ENCODE measurements at places on chromosomes 2 and 18. TPM values are rescaled to one million over a fixed set of nuclear protein-coding genes. Genes with fewer than 3 reads are reported as not detected.

PSD4 gene
- 46.6 TPM for total RNA-seq

COL5A2 gene
- total RNA-seq: 56.2 TPM

USP37 gene
- 11.6 TPM for total RNA-seq

HJURP gene
- 31.7 TPM for total RNA-seq

DNA sequence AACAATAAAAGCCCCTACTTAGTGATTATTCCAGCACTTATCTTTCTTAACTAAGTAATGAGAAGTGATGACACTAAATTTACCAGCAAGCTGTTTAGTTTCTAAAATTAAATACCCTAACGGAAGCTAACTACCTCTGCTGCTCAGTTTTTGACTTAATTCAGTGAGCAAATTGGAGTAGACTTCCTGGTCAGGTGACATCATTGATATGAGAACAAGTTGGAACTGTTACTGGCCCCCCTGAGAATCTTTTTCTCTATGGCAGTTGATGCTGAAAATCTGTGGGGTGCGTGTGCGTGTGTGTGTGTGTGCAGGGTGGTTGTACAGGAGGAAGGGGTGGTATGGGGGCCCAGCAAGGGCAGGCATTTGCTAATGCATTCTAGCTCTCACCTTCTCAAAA lies 35.5 kb upstream of the BMP10 start:
- DNase-seq: no peak

DNA sequence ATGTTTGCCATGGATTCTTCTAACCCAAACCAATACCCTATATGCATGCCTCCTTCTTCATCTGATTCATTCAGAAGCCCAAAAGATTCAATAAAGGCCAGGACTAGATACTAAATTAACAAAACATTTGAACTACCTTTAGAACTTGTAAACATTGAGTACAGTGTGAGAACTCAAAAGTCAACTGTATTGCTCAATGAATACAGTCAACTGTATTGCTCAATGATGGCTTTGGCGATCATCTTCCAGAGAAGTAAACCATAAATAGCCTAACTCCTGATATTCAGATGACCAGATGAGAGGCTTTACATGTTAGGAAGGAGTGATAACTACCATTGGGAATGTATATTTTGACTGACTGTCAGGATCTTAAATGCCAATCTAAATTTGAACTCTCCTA lies 206.5 kb upstream of the ITGA4 start:
- no peak for DNase-seq

DNA sequence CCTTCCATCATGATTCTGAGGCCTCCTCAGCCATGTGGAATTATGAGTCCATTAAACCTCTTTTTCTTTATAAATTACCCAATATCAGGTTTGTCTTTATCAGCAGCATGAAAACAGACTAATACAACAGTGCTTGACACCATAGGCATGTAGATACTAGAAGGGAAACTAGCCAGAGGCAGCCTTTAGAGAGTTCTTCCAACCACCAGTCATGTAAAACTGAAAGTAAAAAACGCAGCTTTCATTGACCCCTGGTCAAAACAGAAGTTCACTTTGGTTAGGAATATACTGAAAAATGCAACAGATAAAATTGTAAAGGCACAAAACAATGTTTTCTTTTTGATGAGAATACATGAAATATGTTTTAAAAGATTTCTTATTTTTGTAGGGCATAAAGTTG lies 122.8 kb upstream of the L3MBTL4 start:
- no peak for DNase-seq

DNA sequence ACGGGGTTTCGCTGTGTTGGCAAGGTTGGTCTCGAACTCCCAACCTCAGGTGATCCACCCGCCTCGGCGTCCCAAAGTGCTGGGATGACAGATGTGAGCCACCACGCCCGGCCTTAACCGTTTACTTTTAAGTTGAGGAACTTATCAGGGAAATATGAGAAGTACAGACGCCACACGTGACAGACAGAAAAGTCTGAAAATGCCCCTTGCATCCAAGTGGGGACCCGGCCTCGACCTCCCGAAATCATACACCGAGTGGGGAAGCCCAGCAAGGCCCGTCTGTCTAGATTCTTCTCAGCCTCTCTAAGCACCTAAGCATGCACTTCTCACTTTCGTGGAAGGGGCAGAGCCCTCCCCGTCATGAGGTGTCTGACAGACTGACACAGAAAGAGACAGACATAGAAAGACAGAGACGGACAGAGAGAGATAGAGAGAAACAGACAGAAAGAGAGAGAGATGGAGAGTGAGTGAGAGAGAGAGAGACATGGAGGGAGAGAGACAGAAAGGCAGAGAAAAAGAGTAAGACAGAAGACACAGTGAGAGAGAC lies 107.3 kb upstream of the ANKRD30BL start:
- DNase-seq: no peak

GRCh38 chr2:107669335-107669734 lies 157.4 kb upstream of the RGPD4 start:
- peak; percentile 27 for DNase-seq

DNA sequence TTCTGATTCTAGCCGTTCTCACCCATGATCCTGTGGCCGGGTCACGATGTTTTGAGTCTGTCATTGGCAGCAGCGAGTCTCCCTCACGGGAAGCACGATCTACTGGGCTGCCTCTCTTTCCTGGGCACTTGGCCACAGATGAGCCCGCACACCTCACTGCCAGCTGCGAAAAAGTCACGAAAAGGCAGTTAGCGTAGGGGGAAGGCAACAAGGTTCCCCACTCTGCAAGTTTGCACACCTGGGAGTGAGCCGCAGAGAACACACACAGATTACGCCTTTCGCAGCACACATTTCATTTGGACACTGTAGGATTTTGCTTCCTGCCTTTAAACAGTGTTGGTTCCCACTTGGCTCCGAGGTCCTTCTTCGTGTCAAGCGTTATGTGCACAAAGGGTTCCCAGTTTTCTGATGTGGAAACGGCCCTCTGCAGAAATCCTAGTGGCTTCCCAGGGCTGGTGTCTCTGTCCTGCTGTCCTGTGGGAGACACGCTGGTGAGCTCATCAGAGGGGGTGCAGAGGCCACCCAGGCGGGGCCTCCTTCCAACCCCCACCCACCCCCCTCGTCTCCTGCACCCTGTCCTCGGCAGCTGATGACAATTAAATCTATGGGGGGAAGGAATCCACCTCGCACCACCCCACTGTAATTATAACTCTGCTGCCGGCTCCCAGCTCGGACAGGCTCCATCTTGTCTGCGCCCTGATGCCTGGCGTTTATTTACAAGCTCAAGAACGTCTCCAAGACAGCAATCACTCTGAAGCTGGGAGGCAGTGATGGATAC lies 157.3 kb upstream of the SALL3 start:
- no peak for DNase-seq

DNA sequence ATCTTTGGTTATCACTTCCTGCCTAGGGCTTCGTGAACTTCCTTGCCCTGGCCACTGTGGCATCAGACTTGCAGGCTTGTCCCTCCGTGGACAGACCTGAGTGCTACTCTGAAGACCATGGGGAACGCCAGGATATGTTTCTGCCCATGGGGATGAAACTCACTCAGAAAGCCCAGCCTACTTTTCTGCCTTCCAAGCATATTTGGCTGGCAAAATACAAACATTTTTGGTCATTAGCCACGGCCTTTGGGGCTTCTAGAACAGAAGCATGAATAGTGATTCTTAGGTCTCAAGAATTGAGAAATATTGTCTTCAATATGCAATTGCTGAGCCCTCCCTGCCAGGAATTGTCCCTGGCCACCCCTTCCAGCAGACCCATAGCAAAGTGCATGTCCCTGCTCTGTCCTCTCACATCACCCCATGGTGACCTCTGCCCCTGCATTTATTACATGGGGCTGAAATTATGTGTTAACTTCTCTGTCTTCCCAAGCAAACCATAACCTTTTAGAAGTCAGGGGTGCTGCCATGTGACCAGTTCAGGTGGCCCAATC lies 152.4 kb downstream of the OSR1 start:
- no peak for DNase-seq

DNA sequence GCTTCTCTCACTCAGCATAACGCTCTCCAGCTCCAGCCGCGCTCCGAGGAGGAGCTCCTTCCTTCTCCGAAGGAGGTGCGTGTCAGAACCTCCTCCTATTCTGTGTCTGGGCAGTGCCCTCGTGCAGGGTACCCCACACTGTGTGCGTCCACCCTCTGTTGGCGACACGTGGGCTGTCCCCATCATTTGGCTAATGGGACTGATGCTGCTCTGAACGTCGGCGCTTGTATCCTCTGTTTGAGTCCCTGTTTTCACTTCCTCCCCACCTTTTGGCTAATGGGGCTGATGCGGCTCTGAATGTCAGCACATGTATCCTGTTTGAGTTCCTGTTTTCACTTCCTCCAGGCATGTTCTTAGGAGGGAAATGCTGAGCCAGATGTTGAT lies 22.2 kb downstream of the KCNG2 start:
- DNase-seq: no peak

GRCh38 chr2:60172801-60173200 lies 380.7 kb downstream of the BCL11A start:
- no peak for DNase-seq

GRCh38 chr2:9556121-9556743 lies 602 bp upstream of the ADAM17 start:
- peak; percentile 46 for DNase-seq

DNA sequence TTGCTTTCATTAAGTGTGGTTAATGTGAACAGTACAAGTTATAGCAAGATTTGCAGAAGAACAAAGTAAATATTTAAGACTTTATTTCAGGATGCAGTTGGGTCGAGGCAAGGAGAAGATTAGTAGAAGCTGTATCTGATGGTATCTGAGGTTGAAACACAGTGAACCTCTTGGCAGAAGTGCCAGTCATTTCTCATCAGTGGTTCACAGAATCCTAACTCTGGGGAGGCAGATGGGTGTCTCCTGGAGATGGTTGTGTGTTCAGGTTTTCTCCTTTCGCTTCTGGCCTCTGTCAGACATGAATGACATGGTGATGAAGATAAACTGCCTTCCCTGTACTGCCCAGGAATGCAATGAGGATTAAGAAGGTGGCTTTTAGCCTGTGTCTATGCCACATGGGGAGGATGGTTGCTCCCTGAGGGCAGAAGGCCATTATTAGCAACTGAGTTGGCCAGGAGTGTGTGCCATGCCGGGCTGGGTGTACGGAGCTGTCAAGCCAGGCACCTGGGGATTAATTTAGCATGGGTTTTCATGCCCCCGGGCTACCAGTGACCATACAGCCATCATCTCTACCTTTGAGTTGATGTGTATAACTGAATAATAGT lies 28.0 kb downstream of the MGAT5 start:
- DNase-seq: no peak

GRCh38 chr2:208791257-208791656 lies 384.7 kb downstream of the PTH2R start:
- DNase-seq: no peak

GRCh38 chr2:38934742-38935141 lies 45.1 kb downstream of the ARHGEF33 start:
- DNase-seq: no peak

- no peak for DNase-seq
Observed at GRCh38 chr18:13380691-13381070, 162.1 kb downstream of the LDLRAD4 start.

DNA sequence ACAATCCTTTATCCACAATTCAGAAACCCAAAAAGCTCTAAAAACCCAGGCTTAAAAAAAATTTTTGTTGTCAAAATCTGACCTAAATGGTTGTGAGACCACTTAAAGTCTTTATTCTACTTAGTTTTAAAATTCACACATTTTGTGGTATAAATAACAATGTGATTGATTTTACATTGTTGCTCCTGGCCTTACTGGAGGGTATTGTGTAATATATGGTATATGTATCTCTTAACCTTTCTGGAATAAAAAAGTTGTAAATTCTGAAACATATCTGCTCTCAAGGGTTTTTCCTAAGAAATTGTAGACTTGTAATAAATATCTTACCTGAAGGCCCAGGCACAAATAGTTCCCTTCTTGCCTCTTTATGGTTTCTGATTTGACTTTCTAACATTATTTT lies 73.3 kb upstream of the PNPT1 start:
- DNase-seq: no peak

Measured in PC-3 (cell line).